ENCODE measurements at places on chromosomes 6 and 20.

DNA sequence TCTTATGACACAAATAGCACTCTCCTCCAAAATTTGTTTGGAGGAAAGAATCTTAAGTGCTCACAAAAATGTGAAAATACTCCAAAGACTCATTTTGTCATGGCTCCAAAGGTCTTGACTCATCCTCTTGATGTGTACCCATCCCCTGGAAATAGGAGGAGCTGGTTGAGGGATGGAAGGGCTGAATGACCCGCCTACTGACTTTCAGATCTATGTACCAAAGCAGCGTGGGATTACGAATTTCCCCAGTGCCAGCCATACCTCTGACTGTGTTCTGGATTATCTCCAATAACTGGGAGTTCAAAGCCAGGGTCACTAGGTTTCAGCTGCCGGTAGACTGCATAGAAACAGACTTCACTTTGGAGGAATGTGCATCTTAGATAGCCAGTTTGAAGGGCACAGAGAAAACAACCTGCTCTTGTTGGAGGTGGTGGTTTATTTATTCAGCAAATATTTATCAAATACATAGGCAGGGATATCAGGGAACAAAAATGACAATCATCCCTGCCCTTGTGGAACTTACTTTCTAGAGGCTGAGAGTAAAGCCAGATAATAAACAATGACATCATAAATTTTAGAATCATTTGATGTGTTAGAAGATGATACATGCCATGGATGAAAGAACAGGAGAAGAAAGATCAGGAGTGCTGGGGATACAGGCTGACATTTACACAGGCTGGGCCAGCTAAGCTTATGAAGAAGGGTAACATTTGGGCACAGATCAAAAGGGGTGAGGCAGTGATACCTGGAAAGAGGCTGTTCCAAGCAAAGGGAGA is 246.6 kb downstream of the TBXT start:
- no peak for DNase-seq

- DNase-seq = no peak
Measured at GRCh38 chr6:133623065-133623464, 265.8 kb upstream of the TCF21 start.

DNA sequence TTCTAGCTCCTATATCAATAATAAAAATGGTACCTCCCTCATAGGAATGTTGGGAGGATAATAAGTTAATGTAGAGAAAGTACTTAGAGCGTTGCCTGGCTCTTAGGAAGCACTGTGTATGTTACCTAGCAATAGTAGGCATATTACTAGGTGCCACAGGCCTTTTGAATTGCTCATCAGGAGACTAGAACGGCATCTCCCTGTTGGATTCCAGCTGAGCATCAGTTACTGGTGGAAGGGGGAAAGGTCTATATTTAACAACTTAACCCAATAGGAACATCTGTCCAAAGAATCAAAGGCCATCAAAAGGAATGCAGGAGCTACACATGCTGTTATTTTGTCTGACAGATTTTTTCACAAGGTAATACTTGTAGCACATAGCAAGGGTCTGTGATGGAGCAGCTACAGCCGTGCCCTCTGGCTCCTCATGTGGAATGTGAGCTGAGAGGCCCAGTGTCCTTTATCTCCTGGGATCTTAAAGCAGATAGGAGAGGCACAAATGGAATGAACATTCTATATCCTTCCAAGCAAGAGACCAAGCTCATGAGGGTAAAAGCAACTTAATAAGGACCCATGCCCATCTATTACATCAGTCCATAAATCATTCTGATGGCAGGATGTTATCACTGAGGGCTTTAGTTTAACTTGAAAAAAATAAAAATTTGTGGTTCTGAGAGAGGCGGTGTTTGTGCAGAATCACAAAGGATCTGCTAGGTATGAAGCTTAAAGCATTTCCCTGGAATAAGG is 184.9 kb upstream of the LAMP5 start:
- no peak for DNase-seq

- DNase-seq = no peak
Measured at GRCh38 chr6:2943564-2943955, 27.8 kb downstream of the SERPINB6 start.

- DNase-seq = no peak
Measured at GRCh38 chr6:131736811-131737210, 26.0 kb upstream of the CTAGE9 start.

DNA sequence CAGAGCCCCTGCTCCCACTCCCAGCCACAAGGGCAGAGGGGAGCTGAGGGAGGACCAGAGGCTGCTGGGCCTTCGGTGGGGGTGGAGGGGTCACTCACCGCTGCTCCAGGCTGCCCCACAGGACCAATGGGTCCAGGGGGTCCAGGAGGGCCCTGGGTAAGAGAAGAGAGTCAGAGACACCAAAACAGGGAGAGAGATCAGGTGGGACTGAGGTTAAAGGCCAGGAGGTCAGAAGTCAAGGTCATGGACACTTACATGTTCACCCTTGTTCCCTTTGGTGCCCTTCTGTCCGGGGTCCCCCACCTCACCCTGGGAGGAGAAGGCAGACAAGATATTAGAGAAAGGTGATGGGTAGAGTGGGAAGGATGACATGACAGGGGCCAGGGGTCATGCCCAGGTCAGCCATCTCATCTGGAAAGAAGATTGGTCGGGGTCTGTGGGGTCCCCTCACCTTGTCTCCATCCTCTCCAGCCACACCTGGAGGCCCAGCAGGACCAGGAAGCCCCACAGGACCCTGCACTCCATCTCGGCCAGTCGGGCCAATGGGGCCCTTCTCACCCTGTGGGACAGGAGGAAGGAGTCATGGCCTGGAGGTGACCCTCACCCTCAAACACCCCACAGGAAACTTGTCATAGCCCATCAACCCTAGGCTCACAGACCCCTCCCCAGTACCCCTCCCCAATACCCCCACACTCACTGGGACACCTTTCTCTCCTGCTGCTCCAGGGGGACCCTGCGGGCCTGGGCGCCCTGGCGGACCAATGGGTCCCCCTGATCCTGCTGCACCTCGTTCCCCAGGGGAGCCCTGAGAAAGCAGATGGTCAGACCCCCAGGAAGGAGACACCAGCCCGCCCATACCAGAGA is 21.0 kb downstream of the COL11A2 start:
- DNase-seq = no peak

Measured in CD4-positive, alpha-beta T cell treated with Interleukin-1 beta for 1 hour (primary cell).